ENCODE measurements at places on chromosomes 3 and 15.

DNA sequence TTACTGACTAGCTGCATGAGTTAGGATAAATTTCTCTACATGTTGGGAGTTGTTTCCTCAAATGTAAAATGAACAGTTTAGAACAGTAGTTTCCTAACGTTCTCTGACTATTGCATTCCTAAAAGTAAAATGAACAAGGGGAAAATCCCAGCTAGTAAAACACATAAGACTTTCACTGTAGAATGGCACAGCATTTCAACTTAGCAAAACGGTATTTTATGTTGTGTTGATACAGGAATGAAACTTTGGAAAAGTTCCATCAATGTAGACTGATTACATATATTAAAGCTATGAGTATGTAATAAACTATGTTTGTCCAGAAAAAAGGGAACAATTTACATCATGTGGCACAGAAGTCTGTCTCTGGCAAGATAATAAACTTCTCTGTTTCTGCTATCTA is 297.4 kb upstream of the EPHA3 start:
- no peak for DNase-seq

DNA sequence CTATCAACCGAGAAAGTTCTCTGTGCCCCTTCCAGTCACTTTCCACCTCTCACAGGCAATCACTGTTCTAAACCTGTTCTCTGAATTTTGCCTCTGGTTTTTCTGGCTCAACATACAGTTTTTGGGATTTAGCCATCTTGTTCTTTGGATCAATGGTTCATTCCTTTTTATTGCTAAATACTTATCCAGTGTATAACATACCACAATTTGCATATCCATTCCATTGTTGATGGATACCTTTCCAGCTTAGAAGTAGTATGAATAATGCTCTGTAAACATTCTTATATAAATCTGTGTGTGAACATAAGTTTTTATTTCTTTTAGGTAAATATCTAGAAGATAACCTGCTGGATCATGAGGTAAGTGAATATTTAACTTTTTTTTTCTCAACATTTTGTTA is 87.8 kb upstream of the FNDC3B start:
- no peak for DNase-seq

DNA sequence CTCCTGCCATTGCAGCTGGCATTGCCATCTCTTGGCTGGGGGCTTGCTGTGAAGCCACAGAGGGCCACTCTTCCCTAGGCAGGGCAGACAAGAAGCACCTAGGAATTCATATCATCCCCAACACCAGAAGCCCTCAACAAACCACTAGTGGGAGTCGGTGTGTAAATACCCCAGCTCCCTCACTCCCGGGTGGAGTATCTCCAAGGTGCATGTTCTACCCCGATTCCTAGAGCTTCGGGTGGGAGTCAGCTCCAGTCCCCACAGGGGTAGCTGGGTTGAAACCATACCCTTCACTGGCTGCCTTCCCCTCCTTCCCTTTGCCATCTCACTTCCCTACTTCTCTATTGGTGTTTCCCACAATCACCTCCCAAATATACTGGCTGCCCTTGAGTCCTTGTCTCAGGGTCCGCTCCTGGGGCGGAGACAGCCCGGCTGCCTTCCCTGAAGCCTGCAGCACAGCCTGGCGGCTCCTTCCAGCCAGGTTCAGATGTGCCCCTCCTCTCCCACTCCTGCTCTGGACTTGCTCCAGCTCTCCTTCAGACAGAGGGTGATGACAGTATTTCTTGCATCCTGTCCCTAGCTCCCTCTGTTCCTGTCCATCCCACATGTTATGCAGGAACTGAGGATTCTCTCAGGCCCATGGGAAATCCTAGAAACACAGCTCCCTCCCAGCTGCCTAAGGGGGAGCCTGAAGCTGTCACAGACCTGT is 33.3 kb downstream of the FAM3D start:
- no peak for DNase-seq

DNA sequence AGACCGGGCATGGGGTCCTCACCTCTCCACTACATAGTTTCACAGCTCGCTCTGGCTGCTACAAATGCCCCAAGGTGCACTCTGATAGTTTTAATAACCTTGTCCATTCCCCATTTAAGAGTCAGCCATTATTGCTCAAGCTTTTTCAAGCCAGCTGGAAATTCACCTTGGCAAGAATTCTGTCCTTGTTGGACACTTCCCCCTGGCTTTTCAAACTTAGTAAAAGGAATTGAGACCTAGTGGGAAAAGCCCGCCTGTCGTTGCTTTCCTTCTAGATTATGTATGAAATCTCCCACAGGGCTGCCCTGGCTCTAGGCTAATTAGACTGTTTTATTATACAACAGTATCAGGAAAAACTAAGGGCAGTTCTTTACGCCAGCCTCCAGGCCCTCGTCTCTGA is 293.7 kb upstream of the GADL1 start:
- no peak for DNase-seq

DNA sequence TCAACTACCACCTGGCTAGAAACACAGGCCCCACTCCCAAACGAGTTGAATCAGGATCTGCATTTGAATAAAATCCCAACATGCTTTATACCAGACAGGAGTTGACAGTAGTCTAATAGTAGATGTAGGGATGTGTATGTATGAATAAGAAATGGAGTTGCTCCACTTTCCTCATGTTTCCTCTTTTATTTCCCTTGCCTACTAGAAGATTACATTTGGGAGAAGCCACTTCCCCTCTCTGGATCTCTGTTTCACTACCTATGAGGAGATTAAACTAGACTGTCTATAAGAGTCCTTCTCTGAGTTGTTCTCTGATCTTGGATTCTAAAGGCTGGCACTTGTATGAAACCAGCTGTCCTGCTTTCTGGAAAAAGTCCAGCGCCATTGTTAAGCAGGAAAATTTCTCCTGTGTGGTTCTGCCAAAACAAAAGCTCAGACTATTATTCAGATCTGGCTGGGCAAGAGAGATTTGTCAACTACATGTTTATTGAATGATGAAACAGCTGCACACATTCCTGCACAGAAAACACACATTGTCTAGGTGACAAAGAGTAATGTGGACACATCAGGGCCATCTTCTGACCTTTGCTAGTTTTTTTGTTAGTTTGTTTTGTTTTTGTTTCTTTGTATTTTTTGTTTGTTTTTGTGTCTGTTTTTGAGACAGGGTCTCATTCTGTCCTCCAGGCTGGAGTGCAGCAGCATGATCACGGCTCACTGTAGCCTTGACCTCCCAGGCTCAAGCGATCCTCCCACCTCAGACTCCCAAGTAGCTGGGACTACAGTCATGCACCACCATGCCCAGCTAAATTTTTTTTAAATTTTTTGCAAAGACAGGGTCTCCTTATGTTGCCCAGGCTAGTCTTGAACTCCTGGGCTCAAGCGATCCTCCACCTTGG is 29.9 kb downstream of the ACP3 start:
- DNase-seq: no peak

DNA sequence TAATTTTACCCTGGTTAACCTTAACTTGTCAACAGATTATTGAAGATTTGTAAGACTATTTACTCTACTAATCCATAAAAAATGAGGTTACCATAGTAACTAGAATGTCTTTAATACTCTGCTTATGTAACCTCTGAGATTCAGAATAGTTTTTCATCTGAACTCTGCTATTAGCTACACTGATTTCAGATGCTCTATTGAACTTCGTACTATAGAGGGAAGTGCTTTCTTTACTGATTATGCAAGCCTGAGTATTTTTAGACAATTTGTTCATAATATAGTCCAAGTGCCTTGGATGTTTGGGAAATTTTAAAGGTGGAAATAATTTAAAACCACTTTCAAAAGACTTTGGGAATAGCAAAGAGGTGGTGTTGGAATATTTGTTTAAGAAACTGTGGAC is 107.9 kb upstream of the GBE1 start:
- no peak for DNase-seq

- no peak for DNase-seq
Observed at GRCh38 chr3:185820973-185821758, 3.7 kb downstream of the IGF2BP2 start.

- no peak for DNase-seq
Observed at GRCh38 chr15:89374086-89374981, 39.7 kb upstream of the POLG start.

GRCh38 chr15:38516626-38517025 is 48.0 kb downstream of the RASGRP1 start:
- no peak for DNase-seq

- no peak for DNase-seq
Observed at GRCh38 chr3:110811050-110811449, 260.6 kb upstream of the NECTIN3 start.

DNA sequence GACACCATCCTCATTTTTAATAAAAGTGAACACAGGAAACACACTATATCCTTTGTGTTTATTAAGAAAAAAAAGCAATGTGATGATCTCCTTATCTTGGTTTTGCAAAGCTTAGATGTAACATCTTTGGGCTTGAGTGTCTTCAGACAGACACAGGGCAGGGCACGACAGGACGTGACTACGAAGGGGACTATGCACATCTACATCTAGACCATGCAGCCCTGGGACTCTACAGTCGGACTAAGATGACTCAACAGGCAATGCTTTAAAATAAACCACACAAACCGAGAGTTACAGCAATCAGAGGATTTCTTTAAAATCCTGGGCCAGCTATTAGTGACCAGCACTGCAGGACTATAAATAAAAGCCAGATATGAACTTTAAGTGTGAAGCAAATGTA is 22.8 kb upstream of the TM2D3 start:
- no peak for DNase-seq
